ENCODE measurements at places on chromosomes 6 and 20.

DNA sequence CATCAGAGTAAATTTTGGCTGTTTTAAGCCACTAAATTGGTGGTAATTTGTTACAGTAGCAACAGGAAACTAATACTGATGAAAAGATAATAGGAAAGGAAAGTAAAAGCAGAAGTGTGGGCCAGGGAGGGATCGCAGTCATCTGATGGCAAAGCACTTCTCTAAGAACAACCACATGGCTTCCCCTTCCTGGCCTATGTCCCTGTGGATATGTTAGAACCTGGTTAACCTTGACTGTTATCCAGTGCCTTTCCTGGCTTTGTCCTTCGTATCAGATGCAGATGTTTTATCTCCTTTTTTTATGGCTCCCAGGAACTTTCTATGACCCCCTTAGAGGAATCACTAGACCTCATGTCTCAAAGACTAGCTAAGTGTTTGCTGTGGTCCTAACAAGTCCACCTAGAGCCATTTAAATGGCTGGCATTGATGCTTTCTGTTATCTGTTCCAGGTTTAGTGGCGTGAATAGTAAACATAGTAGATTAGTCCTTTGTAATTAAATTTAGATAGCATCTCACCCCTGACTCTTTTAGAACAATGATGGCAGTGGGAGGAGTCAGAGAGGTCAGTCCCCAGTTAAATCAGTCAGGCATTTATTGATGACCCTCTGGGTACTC lies 79.2 kb upstream of the PHACTR2 start:
- DNase-seq = no peak

GRCh38 chr20:19968466-19969073 lies 48.6 kb upstream of the NAA20 start:
- DNase-seq = no peak

DNA sequence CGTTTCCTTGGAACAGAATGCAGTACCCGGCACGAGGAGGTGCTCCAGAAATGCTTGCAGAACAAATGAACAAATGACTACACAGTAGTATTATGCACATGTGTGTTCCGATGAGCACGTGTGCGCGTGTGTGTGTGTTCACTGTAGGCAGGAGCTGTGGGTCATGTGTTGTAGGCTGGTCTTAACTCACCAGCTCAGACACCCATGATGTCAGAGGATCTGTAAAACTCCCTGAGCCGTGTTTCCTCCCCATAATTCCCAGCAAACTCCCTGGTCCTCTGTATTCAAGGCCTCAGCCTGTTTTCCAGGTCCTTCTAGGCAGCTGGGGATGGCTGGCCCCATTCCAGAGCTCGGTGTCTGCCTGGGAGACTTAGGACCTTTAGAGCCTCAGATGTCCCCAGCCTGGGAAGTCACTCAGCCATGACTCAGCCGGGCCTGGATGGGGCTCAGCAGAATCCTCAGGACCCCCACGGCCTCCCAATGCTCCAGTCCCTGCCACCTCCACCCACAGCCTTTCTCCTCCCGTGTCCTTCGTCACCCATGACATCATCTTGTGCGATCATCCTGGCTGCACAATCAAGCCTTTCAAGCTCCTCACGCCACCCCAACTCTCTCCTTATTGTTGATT lies 475.0 kb upstream of the SULF2 start:
- no peak for DNase-seq

DNA sequence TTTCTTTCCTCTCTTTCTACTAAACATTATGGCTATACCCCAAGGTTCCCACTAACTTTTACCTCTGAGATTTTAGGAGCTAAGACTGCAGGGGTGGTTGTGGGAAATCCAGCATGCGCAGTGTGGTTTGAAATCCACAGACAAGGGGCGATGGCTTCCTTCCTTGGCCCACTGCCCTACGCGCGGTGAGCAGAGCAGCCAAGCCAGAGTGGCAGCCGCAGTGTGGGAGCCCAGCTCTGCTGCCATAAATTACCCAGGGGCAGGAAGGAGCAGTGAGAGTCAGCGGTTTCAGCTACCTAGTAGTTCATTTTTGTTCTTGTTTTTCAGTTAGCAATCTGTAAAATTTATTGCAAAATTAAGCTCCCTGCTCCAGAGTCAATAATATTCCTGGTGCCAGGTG lies 101.4 kb downstream of the BMP2 start:
- DNase-seq = no peak

DNA sequence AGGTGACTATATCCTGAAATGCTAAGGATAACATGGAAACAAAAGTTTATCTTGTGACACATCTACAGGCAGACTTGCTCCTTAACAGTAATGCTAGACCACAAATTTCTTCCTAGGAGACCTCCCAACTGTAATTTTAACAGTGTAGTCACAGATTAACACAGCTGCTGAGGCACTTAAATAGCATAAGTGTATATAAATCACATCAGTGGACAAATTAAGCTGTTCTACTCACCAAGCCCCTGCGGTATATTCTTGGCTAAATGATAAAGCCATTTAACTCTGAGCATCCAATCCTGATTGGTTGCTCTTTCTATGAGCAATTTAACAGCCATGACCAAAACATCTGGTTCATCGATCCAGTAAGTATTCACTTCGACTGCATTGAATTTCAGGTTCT lies 73.3 kb upstream of the LYRM2 start:
- DNase-seq = no peak

Measured in caudate nucleus (tissue), 63 donors.